NCI-H524 (cell line): ENCODE measurements at places on chromosomes 5 and 9.

- DNase-seq: no peak
Observed at GRCh38 chr9:130921300-130921988, 17.6 kb downstream of the FIBCD1 start.

- DNase-seq: no peak
Observed at GRCh38 chr9:104280178-104280560, 186.1 kb downstream of the SMC2 start.

- no peak for DNase-seq
Observed at GRCh38 chr5:142364251-142365145, 39.7 kb upstream of the SPRY4 start.

DNA sequence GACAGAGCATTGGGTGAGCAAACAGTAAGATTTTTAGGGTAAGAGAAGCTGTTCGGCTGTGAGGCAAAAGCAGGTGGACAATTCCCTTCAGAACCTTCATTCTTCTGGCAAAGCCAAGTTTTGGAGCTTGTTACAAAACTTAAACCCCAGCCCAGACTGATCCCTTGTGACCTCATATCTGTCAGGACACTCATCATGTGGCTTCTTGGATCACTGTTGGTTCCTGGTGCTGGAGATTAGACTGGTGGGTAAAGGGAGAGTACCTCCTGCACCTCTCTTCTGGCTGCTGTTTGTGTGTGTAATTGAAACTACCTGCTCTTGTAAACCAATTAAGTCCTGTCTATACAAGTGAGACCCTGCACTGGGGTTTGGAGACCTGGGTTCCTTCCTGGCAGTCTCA lies 21.0 kb downstream of the LARP1 start:
- no peak for DNase-seq

DNA sequence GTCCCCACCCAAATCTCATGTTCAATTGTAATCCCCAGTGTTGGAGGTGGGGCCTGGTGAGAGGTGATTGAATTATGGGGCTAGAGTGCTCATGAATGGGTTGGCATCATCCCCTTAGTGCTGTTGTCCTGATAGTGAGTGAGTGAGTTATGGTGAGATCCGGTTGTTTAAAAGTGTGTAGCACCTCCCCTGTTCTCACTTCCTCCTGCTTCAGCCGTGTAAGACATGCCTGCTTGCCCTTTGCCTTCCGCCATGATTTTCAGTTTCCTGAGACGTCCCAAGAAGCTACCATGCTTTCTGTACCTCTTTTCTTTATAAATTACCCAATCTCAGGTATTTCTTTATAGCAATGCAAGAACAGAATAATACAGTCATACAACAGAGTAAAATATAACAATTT lies 742 bp upstream of the LECT2 start:
- DNase-seq: no peak

- peak; percentile 74 for DNase-seq
Observed at GRCh38 chr9:126591922-126592321, 21.8 kb upstream of the LMX1B start.

- DNase-seq: no peak
Observed at GRCh38 chr5:139141446-139142204, 56.5 kb downstream of the SIL1 start.
